ENCODE measurements at places on chromosomes 12 and 14.

DNA sequence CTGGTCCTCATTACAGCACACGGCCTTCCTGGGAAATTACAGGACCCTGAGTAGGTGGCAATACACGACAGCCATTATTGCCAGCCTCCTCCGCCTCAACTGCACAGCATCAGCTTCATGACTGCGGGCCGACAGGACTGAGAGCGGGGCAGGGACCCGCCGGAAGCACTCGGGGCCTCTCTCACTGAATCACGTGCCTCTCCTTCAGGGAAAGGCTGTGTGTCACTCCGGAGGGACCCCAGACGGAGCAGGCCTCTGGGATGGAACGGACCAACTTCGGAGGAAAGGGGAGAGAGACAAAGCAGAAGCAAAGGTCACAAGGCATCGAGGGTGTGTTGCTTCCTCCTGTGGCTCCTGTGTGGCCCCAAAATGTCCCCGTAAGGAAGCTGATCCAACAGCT is 90.0 kb downstream of the RNF34 start:
- no peak for DNase-seq

DNA sequence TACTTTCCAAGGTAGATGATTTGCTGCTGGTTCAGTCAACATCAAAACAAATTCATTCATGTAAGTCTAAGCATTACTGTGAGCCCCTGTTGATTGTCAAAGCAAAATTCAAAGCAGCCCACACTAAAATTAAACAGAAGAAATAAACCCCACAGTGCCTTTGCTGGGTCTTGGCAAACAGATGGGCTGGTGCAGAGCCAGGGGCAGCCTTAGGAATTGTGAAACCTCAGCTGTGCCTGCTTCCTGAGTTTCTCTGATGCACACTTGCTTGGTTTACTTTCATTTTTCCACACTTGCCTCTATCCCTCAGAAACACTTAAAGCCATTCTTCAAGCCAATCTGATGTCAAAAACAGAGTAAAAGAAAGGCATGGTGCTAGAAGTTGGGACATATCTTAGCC is 6.6 kb upstream of the PLEKHG7 start:
- no peak for DNase-seq

DNA sequence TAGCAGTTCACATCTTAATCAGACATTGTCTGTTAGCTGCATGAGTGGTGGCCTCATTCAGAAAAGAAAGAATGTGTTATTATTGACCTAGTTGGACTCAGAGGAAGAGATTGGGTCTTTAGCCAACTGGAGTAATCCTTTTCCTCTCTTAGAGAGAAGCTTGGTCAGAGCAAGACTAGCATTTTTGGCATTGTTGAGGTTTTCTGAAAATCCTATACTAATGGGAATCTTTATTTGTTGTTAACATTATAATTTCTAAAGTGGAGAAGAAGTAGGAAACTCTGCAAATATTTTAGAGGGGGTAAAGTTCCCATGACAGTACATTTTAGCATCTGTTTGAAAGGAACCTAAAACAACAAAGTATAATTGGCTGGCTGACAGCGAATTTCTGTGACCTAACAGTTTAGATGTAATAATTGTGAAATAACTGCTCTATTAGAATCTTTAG is 9.7 kb downstream of the TOX4 start:
- no peak for DNase-seq

DNA sequence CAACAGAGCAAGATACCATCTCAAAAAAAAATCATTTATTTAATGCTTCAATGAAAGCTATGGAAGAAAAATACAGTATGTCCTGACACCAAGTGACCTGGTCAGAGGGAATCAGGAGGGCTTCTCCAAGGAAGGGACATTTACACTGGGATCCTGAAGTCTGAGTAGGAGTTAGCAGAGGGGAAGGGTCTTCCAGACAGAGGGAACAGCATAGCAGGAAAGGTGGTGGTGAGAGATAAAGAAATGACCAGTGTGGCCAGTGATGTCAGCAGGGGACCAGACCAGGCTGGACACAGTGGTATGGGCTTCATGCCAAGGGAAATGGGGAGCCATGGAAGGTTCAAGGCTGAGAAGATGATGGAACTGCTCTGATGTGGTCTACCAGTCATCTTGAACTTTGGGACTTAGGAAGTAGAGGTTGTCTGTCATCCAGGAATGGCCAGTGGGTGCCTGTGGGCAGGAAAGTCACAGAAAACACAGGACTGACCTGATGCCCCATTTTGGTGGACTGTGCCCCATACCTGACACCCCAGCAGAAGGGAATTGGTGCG is 7.8 kb upstream of the TCHP start:
- no peak for DNase-seq

DNA sequence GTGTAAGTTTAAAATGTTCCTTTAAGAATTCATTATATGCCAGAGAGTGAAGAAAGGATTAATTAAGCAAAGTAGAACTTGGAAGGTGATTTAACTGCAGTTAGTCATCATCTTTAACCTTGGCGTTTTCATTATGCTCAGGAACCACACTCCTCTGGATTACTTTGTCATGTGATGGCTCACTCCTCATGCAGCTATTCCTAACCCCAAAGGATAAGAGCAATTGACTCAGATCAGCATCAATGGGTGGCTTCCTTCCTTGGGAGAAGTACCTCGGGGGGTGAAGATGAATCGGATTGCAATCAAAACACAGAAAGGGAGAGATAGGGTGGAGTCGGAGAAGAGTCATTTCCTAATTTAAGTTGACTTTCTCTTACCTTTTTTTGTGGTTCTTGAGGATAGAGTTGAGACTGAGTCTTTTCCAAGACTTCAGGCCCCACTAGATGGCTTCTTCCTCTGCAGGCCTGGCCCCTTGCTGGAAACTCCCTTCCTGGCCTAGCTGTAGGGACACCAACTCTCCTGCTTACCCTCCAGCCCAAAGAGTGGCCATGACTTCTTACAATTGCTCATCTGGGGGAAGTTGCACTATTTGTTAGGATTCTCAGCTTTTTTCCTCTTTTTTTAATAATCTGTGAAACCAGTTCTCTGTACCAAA is 238.6 kb upstream of the DDHD1 start:
- no peak for DNase-seq

DNA sequence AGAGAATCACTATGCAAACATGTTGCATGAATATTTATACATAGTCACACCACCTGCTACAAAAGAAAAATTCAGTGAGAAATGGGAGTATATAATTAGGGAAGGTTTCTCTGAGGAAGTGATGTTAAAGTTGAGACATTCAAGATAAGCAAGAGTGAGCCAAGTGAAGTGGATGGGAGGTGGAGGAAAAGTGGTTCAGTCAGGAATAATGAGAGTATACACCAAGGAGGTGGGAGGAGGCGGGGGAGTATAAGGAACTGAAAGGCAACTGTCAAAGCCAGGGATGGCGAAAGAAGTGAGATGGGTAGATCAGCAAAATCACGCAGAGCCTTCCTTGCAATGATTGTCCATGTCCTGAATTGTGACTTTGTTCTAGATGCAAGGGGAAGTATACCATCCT is 33.7 kb downstream of the PRKD1 start:
- DNase-seq: no peak

GRCh38 chr12:120125792-120126634 is 9.5 kb upstream of the RAB35 start:
- no peak for DNase-seq

DNA sequence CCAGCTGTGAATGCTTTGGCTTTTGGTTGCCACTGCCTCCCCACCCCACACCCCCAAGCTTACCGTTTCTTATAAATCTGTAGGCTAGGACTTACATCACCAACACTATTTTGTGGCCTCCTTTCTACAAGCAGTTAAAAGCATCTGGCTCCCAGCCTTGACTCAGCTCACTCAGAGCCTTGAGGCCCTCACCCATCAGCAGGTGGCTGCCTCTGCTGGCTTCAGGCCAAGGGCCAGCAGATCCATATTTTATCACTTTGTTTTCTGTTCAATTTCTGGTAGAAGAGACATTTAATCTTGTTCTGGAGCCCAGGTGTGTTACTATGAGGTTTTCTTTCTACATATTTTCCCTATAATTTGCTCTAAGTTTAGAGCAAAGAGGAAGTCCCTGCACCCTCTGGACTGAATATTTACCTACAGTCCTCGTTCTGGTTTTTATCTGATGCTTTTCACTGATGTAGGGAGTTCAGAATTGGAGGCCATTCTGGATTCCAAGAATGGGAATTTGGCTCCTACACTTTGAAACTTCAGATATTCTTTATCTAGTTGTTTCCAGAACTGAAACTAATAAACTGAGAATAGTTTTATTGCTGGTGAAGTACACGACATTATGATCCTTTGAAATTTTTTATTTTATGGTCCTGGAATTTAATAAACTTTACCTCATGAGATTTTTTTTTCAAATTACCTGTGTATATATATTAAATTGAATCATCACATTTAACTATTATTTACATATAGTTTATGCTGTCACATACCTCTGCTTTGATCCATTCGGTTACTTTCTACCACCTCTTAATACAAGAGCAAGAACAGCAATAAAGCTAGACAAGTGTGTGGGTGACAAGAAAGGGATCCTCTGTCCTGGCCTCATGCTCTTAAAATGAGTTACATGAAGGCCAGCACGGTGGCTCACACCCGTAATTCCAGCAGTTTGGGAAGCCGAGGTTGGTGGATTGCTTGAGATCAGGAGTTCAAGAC is 22.2 kb downstream of the PLBD1 start:
- no peak for DNase-seq

GRCh38 chr14:91878274-91878673 is 10.9 kb upstream of the TC2N start:
- DNase-seq: no peak

DNA sequence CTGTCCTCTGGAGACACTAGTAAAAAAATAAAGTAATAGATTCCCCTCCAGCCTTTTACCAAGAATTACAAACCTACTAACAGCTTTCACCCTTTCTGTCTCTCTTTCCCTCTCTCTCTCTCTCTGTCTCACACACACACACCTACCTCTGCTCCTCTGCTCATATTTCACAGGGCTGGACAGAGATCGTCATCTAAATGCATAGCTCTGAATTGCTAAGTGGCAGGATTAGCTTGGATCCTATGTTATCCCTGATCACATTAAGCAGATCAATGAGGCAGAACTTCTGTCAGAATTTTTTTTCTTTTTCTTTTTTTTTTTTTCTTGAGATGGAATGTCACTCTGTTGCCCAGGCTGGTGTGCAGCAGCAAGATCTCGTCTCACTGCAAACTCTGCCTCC is 22.9 kb downstream of the VCPKMT start:
- DNase-seq: no peak
